IPS DF 6.9 (cell line): ENCODE measurements at places on chromosomes 4 and X.

DNA sequence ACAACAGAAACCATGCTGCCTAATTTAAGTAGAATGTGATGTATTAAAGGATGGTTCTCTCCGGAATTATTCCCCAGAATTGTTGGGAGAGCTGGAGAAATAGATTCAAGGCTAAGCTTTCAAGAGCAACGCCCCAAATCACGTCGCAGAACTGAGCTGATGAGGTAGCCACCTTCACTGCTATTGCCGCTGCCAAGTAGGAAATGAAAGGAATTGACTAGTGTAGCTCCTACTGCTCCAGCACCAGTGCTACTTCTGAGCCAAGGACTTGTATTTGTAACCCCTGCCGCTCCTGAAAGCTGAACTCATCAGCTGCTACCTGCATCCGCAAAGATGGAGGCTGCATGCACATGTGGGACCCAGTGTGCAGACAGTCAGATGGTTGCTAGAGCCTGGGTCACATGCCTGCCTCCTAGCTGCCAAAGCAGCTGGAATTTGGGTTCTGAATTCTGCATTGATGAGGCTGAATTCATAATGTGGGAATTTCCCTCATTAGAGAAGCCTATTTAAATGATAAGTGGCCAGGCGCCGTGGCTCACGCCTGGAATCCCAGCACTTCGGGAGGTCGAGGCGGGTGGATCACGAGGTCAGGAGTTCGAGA lies 173.9 kb downstream of the PDGFRA start:
- DNase-seq: no peak

- DNase-seq: no peak
Observed at GRCh38 chr4:7398104-7398423, 36.7 kb downstream of the PSAPL1 start.

- no peak for DNase-seq
Observed at GRCh38 chr4:87209696-87210095, 10.7 kb downstream of the KLHL8 start.

DNA sequence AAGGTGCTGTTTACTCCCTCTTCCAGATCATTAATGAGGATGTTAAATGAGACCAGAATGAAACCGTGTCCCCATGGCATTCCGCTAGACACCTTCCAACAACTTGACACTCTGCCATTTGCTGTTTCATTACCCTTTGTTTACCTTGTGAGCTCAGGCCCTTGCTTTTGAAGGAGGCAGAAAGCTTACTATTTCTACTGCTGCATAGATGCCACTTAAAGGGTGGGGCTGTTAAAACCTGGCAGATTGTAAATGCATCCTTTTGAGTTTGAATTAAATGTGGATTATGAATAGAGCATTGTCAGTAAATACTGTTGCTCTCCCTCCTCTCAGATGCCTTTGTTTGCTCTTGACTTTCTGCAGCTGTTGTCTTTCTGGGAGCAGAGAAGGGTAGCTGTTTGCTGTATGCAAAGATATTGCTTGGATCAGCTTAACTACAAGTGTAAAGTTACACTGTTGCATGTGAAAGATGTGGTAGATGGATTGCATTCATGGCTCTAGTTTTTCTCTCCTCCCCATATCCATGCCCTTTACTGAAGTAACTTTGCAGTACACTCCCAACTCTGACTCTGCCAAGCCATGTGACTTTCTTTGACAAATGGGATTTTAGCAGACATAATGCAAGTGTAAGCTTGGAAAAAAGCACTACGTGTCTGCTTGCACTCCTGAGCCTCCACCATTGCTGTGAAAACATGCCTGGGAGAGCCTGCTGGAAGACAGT lies 75.0 kb upstream of the DHX15 start:
- DNase-seq: no peak

DNA sequence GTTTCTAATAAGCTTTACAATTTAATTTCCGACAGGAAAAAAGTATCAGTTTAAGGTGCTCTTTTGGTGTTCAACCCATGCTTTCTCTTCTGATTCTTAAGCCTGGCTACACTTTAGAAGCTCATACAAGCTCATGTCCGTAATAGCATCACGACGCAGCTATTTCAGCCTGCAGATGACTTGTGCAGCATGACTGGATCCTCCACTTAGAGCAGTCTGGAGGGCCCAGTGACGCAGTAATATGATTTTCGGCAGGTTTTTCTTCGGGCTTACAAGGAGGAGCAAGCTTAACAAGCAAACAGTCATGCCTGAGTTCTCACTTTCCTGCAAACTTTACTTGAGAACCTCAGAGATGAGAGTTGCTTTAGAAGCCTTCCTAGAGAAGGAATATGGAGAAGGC lies 85.3 kb upstream of the MAML3 start:
- no peak for DNase-seq

- no peak for DNase-seq
Observed at GRCh38 chr4:125369098-125369497, 54.3 kb downstream of the FAT4 start.

- no peak for DNase-seq
Observed at GRCh38 chr4:4202510-4202909, 24.2 kb downstream of the OTOP1 start.

DNA sequence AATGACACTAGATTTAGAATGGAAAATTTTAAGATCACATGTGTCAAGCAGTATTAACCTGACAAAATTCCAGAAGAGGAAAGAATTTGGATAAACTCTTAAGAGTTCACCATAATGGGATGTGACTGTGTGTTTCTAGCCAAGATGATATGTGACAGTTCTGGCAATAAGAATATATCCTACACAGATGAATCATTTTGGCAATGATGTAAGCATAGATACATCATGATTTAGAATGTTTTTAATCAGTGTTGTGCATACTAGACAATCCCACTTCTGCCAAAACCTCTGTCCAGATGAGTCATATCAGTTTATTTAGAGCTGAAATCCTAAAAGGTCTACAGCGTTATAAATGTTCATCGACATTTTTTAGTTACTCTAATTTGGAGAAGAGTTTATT lies 48.8 kb downstream of the PTCHD1 start:
- DNase-seq: no peak

- DNase-seq: no peak
Observed at GRCh38 chr4:176927664-176928063, 134.9 kb upstream of the VEGFC start.

GRCh38 chr4:26032630-26033317 lies 118.8 kb downstream of the SMIM20 start:
- no peak for DNase-seq

DNA sequence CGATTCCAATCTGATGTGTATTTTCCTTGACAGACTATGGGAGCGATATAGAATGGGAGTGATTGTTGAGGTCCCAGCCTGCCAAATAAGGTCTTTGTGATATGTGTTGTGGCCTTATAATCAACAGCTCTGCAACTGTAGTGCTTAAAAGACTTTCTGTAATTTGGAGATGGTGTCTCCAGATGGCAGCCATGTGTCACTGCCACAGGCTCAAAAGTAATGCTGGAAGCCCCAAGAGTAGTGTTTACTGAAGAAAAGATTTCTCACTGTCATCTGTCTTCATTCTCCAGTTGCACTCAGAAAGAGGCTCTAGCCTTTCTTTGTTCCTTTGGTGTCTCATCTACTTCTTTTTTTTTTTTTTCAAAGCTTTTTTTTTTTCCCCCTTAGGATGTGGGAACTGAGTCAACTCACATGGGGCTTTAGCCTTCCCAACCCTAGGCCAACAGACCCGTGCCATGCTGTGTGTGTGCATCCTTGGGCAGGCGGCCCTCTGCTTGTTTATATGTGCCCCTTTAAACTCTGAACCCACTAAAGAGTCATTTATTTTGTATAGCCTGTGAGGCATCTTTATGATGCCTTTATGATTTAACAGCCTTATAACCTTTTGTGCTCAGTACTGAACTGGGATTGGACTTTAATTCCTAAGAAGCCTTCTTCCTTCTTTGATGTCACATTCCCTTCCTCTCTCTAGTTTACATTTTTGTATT lies 15.6 kb downstream of the SRPX2 start:
- DNase-seq: no peak

DNA sequence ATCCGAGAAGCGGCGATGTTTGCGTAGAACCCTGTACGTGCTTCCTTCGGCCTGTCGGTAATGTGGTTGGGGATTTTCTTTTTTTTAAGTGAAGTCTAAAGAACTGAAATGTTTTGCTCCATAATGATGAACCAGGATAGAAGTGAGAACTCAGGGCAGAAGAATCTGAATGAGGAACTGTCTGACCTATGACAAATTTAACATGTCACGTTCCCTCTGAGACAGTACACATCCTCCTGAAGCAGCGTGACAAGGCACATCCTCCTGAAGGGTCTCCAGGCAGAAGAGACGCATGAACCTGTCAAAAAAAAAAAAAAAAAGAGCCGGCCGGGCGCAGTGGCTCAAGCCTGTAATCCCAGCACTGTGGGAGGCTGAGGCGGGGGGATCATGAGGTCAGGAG lies 6.2 kb downstream of the CSF2RA start:
- no peak for DNase-seq

DNA sequence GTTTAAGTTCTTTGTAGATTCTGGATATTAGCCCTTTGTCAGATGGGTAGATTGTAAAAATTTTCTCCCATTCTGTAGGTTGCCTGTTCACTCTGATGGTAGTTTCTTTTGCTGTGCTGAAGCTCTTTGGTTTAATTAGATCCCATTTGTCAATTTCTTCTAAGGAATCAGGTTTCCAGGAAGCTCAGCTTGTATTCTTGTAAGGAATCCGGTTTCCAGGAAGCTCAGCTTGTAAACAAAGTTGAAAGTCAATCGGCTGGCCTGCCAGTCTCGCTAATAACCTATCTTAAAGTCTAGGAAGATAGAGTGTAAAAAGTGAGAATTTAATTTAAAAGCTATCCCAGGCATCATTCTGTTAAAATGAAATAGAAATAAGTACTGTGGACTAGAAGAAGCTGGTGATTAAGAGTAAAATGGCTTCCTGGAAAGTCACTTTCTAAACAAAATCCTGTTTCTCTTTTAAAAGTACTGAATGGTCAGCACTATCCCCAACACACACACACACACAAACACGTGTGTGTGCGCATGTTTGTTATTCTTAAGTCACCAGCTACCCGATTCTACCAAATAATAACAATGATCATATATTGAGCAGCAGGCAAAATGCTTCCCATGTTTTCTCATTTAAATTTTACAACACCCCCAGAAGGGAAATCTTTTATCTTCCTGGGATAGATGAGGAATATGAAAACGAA lies 171.7 kb downstream of the PAPSS1 start:
- DNase-seq: peak; percentile 4

GRCh38 chrX:108299704-108300103 lies 138.5 kb downstream of the COL4A6 start:
- no peak for DNase-seq
